CD8-positive, alpha-beta T cell (primary cell): ENCODE measurements at places on chromosomes 2 and 18. TPM values are rescaled to one million over a fixed set of nuclear protein-coding genes. Genes with fewer than 3 reads are reported as not detected.
A peak's percentile ranks its signal among the peaks of the same experiment; 100 is the strongest.

Gene ITSN2
- 89.3 TPM for total RNA-seq

Gene KYNU
- total RNA-seq = not detected

Gene AQP12A
- not detected for total RNA-seq

Gene CFLAR
- 156 TPM for total RNA-seq

Gene ANKRD53
- total RNA-seq = 1.7 TPM

Gene IL36B
- total RNA-seq = not detected

Gene IL18RAP
- total RNA-seq = 10.8 TPM

Gene MARCO
- total RNA-seq = not detected

Gene SKA1
- total RNA-seq = 0.22 TPM

Gene NRP2
- total RNA-seq = not detected

- DNase-seq = no peak
Measured at GRCh38 chr2:66583881-66584280, 149.0 kb downstream of the MEIS1 start.

GRCh38 chr2:42519624-42520023 is 25.8 kb upstream of the KCNG3 start:
- no peak for DNase-seq

GRCh38 chr2:11750422-11750821 is 4.0 kb downstream of the LPIN1 start:
- DNase-seq = peak; percentile 92

DNA sequence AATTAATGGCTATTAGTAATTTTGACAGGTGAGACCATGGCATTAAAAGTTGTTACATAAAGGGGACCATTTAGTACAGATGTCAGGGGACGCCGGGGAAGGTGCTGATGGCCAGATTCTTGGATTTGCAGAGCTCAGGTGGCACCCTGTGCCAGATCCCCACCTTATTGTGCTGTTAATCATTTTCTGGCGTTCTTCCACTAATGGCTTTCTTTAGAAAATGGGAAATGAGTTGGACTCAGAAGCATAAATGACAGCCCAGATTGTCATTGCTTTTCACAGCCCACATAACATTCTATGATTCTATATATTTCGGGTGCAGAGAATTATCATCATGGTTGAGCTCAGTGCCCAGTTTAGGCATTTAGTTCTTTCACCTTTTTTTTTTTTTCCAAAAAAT is 257.2 kb upstream of the TCF4 start:
- no peak for DNase-seq

GRCh38 chr2:225865468-225865867 is 466.0 kb downstream of the NYAP2 start:
- DNase-seq = no peak

- DNase-seq = no peak
Measured at GRCh38 chr2:45937990-45938389, 286.5 kb downstream of the PRKCE start.

- DNase-seq = no peak
Measured at GRCh38 chr18:59041819-59042815, 97.6 kb upstream of the SEC11C start.

- no peak for DNase-seq
Measured at GRCh38 chr2:56682397-56682760, 498.6 kb downstream of the CCDC85A start.

GRCh38 chr2:156329031-156329926 is 3.2 kb downstream of the NR4A2 start:
- DNase-seq = no peak

DNA sequence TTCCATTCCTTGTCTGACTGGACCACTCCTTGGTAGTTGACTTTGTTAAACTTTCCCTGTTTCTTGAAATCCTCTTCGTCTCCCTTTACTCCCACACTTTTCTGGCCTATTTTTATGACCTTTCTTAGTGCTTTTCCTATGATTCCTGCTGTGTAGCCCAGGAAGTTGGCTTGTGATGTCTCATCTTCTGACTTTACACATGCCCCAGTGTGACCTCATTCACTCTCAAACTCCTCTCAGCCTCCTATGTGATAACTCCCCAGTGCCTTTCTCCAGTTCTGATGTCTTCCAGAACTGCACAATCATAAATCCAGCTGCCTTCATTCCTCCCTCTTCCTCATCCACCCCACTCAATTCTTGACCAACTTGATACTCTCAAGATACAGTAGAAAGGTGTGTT is 407.6 kb downstream of the TGIF1 start:
- DNase-seq = no peak

- DNase-seq = no peak
Measured at GRCh38 chr18:75307530-75307929, 96.9 kb downstream of the TSHZ1 start.

DNA sequence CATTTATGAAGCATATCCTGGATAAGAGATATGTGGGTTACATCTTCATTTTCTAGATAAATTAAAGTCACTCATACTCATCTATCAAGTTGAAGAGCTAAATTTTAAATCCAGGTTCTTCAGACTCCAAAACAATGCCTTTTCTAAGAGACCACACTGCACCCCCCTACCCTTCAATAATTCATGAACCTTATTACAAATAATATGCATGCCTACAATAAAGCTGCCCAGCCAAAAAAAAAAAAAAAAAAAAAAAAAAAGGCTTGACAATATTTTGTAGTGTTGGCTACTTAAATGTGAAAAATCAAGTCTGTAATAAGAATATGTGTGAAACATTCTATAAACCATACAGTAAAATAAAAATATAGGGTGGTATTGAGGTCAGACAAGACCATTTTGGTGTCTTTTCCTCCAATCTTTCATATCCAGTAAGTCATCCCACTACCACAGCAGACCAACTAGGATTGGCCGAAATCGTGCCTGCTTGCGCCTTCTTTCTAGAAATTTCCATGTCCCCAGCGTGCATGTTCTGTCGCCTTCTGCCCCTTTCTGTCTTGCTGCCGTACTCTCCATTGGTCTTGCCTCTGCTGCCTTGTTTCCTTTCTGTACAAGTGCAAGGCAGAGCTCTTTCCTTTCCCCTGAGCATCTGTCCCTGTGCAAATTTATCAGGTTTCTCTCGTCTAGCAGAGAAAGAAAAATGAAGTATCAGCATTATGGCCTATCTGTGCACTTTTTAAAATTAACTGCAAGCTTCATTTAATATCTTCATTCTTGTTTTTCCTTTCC is 92.6 kb upstream of the NDUFV2 start:
- DNase-seq = no peak

- no peak for DNase-seq
Measured at GRCh38 chr18:28588884-28589549, 412.1 kb upstream of the CDH2 start.

- DNase-seq = peak; percentile 29
Measured at GRCh38 chr2:26769089-26769761, 5.1 kb downstream of the SLC35F6 start.

DNA sequence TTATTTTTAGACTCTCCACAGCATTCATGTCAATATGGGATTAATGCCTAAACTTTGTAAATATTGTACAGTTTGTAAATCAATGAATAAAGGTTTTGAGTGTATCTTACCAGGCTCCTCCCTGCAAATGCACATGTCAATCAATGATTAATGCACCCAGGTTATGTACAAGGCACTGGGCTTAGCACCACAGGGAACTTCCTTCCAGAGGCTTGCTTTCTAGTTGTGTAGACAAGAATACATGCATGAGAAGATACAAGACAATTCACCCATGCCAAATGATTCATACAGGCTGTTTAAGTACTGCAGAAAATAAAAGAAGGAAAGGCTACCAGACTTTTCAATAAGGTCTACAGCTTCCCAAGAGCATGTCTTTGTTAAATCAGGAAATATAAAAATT is 114.1 kb downstream of the MMADHC start:
- DNase-seq = no peak

GRCh38 chr2:48265169-48266030 is 264.6 kb upstream of the STON1 start:
- DNase-seq = no peak

DNA sequence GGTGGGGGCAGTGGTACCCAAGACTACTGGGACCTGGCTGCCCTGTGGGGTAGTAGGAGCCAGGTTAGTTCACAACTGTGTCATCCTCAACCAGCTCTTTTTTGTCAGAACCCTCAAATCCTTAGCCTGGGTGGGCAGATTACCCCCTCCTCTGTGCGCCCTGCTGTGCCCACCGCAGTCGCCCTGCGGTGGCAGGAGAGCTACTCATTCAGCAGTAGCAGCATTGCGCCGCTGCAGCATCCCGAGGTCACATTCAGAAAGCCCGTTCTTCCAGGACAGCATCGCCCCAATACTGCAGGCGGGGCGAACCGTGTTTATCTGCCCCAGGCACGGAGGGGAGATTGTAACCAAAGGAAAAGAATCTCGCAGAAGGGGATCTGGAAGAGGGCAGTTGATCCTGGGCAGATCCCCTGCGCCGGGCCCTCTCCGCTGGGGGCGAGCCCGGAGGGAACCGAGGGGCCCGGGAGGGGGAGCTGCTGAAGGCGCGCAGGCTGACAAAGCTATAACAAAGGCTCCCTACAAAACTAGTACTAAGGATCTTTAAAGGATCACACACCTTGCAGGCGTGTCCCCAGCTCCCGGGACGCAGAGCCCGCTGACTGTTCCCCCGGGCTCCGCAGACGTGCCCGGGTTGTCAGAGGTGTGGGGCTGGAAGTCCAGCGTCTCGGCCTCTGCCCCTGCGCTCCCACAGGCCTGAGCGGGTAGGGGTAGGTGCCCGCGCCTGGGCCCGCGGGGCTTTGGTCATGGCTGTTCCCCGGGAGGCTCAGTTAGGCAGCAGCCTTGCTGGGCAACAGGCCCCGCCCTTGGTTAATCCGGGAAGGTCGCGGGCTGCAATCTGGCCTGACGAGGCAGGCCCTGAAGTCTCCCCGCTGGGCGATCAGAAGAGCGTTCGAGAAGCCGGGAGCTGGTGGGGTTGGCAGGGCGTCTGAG is 13.2 kb downstream of the POU3F3 start:
- DNase-seq = no peak

GRCh38 chr2:19225931-19226330 is 132.5 kb downstream of the OSR1 start:
- DNase-seq = no peak

GRCh38 chr2:20576598-20577115 is 74.2 kb downstream of the HS1BP3 start:
- no peak for DNase-seq

DNA sequence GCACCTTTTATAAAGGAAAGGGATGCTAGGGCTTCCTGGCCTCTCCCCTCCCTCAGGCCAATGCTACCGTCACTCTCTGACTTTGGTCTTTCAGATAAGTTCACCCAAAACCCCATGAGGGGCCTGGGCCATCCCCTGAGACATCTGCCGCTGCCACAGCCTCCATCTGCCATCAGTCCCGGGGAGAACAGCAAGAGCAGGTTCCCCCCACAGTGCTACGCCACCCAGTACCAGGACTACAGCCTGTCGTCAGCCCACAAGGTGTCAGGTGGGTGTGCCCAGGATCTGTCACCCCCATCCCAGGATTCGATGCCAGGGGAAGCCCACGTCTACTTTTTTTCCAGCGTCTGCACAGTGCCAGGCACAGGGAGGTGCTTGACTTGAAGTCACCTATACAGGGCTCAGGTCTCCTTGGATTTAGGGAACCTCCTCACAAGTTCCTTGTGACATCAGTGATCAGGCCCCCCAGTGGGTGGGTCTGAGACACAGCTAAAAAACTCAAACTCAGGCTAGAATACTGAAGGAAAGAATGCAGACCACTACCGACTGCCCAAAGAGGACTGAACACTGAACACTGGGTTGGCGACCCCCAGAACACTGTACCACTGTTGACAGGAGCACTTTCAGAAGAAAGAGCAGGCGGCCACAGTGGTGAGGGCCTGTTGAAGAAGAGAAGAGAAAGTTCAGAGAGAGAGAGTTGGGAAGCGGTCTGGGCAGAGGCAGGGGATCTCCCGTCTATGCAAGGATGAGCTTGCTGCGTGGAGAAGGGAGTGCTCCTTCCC is 85.3 kb downstream of the EPAS1 start:
- no peak for DNase-seq

DNA sequence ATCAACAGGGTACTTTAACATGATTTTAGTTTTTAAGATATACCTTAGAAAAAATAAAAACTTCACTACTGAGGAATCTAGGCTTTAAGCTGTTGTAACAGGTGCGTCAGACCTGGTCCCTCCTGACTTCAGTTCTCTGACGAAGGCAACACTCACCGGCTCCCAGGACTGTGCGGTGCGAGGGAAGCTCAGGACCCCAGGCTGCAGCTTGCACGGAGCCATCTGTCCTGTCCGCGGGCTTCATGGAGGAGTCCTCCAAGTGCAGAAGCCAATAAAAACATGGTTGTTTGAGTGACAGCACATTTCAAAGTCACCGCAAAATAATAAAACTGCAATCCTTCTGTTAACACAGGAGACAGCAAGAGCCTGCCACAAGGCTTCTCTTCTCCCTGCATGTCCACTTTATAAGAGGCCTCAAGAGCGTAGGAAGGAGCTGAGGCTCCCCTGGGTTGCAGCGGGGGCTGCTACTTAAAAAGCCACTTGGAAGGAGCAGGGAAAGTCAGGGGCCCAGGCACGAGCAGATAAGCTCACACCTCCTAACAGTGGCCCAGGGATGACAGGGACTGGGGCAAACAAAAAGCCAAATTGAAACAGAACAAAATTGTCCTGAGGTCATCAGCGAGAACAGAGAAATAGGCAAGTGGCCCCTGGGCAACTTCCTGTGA is 4.6 kb downstream of the HJURP start:
- DNase-seq = no peak

DNA sequence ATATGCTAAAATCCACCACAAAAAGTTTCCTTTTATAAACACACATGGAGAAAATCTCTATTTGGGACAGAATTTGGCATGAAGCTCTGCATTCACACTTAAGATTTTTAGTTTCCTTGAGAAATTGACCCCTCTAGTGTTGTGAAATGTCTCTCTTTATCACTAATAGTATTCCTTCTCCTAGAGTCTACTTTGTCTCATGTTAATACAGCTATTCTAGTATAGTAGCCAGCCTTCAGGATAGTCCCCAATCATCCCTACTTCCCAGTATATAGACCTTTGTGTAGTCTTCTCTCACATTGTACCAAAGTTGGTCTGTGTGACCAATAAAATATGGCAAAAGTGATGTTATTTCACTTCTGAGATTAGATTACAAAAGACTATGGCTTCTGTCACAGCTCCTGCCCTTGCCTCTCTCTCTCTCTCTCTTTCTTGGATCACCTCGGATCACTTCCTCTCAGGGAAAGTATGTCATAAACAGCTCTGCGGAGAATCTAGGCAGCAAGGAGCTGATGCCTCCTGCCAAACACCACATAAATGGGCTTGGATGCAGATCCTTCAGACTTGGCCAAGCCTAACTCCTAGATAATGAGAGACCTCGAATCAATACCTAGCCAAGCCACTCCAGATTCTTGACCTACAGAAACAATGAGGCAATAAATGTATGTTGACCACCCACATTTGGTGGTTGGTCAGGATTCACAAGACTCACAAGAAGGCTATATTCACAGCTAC is 59.7 kb upstream of the NABP1 start:
- DNase-seq = no peak

DNA sequence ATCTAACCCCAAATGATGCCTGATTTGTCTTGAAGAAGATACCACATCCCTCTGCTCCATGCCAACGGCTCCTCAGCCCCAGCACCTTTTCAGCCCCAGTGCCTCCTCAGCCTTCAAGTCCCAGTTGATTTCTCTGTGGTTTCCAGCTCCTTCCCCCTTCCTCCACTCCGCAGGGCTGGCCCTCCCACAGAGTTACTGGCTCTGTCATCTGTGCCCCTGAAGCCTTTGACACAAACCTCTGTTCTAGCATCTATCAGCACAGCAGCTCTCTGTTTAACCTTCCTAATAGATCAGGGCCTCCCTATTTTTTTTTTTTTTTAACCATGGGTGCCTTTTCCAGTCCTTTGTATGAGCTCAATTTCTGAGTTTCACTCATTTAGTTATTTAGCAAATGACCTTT is 201.3 kb upstream of the CXCR4 start:
- no peak for DNase-seq
